ENCODE measurements at places on chromosomes 11 and 22.

DNA sequence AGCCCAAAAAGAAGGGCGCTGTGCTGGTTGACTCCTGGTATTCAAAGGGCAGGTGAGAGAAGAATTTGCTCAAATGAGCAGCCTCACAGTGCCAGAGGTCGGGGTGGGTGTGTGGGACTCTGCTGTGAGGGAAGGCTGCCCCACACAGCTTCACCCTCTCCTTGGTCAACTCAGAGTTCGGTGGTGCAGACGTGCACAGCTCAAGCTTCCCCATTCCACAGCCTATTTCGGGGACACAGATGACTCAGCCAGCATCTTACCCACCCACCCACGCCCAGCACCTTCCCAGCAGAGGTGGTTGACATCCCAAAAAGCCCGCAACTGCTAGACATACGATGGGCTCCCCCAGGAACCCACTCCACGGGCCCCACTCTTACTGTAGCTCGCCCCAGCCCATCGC, 46.5 kb upstream of the CCND1 start:
- no peak for DNase-seq

DNA sequence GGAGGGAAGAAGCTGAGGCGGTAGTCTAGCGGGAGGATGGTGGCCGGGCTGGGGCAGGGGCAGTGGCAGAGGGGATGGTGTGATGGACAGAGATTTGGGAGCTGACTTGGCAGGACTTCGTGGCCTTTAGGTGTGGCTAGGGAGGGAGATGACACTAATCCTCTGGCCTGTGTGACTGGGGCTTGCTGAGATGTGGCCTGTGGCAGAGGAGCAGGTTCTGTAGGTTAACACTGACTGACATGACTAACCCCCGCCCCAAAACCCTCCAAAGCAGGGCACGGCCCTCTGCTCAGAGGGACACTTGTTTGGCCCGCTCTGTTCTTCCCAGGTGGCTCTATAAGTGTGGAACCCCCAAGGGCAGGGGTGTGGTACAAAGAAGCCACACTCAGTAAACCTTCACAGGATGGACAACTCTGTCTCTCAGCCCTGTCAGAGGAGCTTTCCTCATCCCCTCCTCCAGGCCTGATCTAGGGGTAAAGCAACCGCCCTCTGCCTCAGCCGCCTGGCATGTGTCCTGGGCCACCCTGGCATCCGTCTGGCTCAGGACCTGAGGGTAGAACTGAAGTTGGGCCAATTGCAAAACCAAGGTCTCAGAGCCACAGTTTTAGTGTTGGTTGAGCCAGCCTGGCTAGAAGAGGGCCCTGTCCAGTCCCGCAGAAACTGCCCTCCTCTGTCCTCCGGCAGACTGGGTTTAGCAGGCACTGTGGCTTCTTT, 15.6 kb downstream of the TOM1 start:
- no peak for DNase-seq

GRCh38 chr11:2142300-2142759, 3.1 kb upstream of the IGF2 start:
- no peak for DNase-seq

DNA sequence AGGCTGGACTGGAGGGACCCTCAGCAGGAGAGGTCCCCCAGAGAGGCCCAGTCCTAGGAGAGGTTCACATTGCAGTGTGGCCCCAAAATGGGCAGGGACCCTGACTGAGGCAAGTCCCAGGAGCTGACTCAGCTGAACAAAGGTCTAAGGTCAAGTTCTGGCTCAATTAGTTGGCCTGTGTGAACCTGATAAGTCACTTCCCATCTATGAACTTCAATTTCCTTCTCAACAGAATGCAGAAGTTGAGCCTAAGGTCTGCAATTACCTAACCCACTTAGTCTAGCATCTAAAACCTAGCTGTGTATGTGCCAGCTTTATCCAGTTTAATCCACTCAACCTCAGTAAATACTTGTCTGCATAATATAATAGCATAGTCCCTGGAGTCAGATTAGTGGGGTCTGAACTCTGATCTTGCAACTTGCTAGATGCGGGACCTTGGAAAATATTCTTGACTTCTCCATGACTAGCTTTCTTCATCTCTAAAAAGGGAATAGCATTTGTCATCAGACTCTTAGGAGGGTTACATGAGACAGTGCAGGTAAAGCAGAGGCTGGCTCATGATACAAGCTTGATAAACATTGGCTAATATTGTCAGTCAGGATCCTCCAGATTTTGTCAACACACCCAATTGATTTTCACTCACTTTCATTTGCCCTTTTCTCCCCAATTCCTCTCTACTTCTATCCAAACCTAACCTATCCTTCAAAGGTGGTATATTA, 465.5 kb downstream of the INSC start:
- DNase-seq, result no peak

DNA sequence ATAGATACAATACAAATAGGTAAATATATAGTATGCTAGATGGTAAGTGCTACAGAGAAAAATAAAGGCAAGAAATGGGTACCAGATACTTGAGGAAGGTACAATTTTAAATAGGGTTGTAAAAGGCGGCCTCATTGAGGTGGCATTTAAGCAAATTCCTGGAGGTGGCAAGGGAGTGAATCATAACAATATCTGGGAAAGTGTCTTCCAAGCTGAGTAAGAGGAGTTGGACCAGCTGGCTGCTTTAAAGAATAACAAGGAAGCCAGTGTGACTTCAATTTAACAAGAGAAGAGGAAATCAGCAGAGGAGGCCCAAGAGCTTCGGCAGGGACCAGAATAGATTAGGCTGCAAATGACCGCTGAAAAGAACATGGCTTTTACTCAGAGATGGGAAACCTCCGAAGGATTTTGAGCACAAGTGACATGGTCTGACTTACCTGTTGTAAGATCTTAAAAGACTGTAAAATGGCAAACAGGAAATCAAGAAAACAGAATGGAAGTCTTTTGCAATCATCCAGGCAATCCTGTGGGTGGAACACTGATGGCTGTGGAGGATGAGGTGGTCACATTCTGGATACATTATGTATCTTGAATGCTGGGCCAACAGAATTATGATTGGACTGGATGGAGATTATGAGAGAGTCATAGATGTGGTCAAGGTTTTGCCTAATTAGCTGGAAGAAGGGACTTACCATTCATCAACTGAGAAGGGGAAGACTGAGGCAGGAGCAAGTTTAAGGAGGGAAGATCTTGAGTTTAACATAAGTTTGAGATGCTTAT, 77.2 kb downstream of the RDX start:
- DNase-seq, result peak; percentile 28

DNA sequence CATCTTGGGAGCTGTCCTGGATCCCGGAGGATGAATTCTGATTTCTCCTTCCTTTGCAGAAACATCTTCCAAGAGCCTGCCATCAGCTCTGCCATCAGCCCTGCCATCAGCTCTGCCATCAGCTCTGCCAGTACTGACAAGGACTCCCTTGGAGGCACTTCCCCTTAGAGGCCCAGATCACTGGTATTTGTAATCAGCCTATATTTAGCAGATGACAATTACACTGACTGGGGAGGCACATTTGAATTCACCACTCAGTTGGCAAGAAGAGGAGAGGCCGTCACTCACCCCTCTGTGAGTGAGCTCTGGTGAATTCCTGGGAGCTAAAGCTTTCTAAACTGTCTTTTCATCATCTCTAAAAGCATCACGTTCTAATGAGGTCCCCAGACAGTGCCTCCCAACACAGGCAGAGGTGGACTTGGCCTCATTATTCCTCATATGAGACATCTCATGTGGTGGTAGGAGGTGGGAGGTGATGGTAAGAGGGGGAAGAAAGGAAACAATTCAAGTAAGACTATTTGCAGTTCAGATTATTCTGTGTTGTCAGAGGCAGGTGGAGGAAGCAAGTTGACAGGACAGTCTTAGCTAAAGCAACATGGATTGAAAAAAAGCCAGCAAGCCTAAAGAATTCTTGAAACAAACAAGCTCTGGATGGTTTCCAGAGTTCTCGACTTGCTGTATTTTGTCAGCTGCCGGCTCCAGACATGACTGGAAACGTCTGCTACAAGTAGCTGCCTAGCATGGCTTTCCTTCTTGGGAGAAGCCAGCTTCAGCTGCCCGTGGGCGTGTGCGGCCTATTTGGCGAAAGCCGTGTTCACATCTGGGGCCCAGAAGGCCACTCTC, 771.7 kb downstream of the TBC1D22A start:
- no peak for DNase-seq

DNA sequence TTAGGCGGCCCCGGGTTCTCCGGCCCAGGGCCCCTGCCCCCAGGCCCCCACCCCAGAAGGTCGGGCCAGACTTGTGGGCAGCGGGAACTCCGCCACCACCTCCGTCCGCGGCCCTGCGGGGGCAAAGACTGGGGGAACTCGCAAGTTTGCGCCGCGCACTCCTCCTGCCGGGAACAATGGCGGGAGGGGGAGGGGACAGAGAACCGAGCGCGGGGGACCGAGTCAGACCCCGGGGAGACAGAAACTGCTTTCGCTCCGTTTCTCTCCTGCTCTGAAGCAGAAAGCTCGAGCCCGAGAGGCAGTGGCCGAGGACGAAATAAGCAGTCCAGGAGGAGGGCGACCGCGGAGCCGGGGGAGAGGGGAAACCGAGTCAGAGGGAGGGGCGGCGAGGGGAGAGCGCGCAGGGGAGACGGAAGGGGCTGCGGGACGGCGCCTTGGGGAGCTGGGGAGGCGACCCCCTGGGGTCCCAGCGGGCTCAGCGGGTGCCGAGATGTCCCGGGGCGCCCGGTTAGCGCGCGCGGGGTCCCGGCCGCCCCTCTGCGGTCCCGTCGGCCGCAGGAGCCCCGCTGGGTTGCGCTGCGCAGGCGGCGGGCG, 555 bp downstream of the TP53I11 start:
- no peak for DNase-seq

DNA sequence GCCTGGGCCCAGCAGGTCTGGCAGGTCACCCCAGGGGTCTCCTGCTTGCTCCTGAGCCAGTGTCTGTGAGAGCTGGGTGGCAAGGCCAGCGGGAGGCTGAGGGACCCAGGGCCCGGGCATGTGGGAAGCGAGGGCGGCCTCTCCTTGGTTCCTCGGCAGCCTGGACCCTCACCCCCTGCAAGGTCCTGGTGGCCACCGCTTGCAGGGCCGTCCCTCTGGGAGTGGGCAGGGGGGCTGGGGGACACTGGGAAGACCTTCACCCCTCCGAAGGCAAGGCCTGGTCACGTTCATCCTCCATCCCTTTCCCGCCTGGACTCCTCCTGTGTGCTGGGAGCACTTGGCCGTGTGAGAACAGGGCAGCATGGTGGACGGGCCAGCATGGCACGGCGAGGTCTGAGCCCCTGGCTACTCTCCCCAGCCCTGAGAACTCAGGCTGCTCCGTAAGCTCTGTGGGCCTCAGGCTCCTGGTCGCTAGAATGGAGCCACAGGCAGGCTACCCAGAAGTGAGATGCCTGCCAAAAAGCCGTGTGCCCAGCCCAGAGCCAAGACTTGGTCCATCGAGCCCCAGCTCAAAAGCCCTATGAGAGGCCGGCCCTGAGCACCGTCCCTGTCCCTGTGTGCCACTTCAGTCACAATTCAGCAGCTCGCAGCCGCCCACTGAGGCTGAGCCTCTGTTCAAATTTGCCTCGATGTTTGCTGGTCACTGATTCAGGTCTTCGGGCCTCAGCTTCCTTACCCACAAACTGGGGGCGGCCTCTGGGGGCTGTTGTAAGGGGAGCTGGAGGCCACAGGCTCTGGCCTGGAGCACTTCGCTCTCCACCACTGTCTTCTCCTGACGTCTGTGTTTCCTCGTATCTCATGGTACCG, 45.0 kb downstream of the IGLL1 start:
- no peak for DNase-seq

- DNase-seq, result no peak
These were observed 13.5 kb upstream of the PLAAT4 start for GRCh38 chr11:63523151-63523550.

DNA sequence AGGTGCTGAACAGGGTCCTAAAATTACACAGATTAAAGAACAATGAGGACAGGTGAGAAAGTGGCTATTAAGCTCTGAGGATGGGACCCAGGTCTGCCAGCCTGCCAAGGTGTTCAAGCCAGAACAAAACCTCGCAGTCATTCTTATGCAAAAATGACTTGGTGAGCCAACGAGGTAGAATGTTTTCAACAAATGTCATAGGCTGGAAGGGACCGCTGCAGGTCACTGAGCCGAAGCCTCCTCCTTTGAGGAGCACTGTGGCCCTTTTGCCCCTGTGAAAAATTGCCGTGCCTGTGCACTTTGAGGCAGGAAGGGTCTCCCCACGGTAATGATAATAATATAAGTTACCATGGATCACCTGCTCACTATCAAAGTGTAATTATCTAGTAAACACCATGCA, 216.2 kb downstream of the DSCAML1 start:
- DNase-seq, result no peak

DNA sequence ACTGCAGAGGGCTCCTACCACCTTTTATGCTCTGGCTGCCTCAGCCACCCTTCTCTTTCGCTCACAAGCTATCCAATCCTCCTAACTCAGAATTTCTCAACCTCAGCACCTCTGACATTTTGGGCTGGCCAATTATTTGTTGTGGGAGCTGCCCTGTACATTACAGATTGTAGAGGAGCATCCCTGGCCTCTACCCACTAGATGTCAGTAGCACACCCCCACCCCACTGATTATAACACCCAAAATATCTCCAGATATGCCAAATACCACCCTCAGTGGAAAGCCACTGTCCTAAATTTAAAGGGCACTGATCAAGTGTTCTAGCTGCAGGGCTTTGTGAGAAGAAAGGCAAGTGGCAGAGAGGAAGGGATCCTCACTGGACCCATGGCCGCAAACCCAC, 443.1 kb downstream of the SOX6 start:
- no peak for DNase-seq

DNA sequence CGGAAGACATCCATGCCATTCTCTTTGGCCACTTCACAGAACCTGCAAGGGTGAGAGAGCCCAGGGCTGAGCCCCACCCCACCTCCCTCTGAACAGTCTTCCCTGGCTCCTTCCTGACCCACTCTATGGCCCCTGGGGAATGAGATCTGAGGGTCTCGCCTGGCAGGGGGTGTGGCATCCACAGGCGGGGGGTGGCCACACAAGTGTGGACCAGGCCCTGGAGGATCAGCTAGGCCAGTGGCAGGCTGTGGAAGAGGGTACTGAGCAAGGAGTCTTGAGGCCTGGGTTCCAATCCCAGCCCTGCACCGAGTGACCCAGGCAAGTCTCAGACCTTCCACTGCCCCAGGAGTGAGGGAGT, 5.6 kb upstream of the LRFN4 start:
- no peak for DNase-seq

GRCh38 chr11:62593434-62594044, 2.2 kb upstream of the TUT1 start:
- DNase-seq, result peak; percentile 80

DNA sequence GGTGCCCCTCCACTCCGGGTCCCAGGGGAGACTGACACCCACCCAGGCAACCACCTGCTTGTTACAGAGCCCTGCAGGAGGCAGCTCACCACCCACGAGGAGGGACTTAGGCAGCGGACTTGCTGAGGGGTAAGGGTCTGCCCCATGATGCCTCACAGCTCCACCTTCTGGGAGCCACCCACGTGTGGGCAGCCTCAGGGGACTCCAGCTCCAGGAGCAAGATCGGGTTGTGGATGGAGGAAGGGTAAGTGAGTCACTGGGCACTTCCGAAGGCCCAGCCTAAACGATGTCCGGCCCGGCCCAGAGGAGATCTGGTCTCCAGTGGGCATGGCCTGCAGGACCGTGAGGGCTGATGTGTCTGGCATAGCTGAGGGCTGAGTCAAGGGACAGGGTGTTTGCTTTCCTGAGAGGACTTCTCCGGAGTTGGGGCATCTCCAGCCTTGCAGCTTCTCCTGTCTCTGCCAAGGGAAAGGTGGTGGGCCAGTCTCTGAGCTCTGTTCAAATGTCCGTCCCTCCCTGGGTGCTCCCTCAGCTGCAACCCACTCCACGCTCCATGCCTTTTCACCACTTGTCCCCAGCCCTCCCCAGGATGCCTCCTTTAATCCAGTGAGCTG, 32.3 kb upstream of the P2RY2 start:
- DNase-seq, result peak; percentile 69

Measured in fibroblast of skin of scalp (primary cell).